Parietal lobe (tissue), 2 donors: ENCODE measurements at places on chromosomes 1 and 21. TPM values are rescaled to one million over a fixed set of nuclear protein-coding genes. Genes with fewer than 3 reads are reported as not detected.

GJA9 gene
- total RNA-seq: not detected

CYP4Z1 gene
- 0.63 TPM for total RNA-seq

GCLM gene
- total RNA-seq: 6.6 TPM

PLD5 gene
- 4.4 TPM for total RNA-seq

CCDC27 gene
- total RNA-seq: not detected

TRAPPC3 gene
- 36.6 TPM for total RNA-seq

FAM167B gene
- total RNA-seq: not detected

SEC22B gene
- 32.6 TPM for total RNA-seq

RNU1-4 gene
- total RNA-seq: under 0.01 TPM

S100A14 gene
- total RNA-seq: not detected

KRTAP21-2 gene
- not detected for total RNA-seq

CROCC gene
- 37.9 TPM for total RNA-seq

FCRL4 gene
- total RNA-seq: not detected

GJB3 gene
- not detected for total RNA-seq

IFI44L gene
- total RNA-seq: 8.5 TPM

WLS gene
- total RNA-seq: 45.4 TPM

GABPB2 gene
- 13.8 TPM for total RNA-seq

KCNK2 gene
- total RNA-seq: 66.0 TPM

CC2D1B gene
- 26.0 TPM for total RNA-seq

FAM72B gene
- total RNA-seq: 1.6 TPM

FCER1G gene
- total RNA-seq: 3.8 TPM

ABCG1 gene
- total RNA-seq: 27.5 TPM

SPRR1B gene
- total RNA-seq: not detected

PTGER3 gene
- 0.94 TPM for total RNA-seq

FCGR1A gene
- total RNA-seq: 5.6 TPM

CD1E gene
- total RNA-seq: not detected

VN1R5 gene
- not detected for total RNA-seq

CR1 gene
- 0.31 TPM for total RNA-seq

ORC1 gene
- total RNA-seq: 2.2 TPM

FCRL5 gene
- not detected for total RNA-seq

WNT3A gene
- not detected for total RNA-seq

RHOU gene
- 28.2 TPM for total RNA-seq
